Stimulated activated CD4-positive, alpha-beta T cell treated with anti-CD3 and anti-CD28 coated beads, Interleukin-2, amount 100 ng/mL, for 4 hours (primary cell): ENCODE measurements at places on chromosomes 2 and 18.

- DNase-seq = no peak
Measured at GRCh38 chr2:3212984-3213383, 164.6 kb downstream of the EIPR1 start.

GRCh38 chr2:151808258-151809072 lies 19.8 kb downstream of the ARL5A start:
- no peak for DNase-seq

GRCh38 chr2:165191096-165191728 lies 12.6 kb downstream of the SCN3A start:
- no peak for DNase-seq

- DNase-seq = no peak
Measured at GRCh38 chr2:175884697-175885393, 117.2 kb downstream of the LNPK start.

DNA sequence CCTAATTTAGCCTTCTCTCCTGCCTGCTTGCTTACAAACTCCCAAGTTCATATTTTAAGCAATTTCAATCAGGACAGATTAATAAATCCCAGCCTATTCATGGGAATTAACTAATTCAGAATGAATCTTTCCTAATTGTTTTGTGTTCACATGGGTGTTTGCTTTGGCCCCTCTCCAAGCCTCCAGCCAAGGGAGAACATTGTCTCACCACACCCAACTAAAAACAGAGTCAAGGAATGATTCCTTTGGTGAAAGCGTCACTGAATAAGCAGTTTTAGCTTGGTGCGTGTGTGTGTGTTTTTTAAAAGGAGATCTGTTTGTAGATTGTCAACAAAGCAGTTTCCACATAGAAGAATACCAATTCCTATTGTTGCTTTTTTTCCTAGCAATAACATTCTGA lies 43.0 kb upstream of the DSG1 start:
- DNase-seq = no peak

- no peak for DNase-seq
Measured at GRCh38 chr2:198385856-198386255, 581.5 kb downstream of the PLCL1 start.

GRCh38 chr2:210899131-210899530 lies 342.7 kb downstream of the CPS1 start:
- DNase-seq = no peak

GRCh38 chr2:181188605-181189004 lies 208.2 kb downstream of the UBE2E3 start:
- DNase-seq = no peak

DNA sequence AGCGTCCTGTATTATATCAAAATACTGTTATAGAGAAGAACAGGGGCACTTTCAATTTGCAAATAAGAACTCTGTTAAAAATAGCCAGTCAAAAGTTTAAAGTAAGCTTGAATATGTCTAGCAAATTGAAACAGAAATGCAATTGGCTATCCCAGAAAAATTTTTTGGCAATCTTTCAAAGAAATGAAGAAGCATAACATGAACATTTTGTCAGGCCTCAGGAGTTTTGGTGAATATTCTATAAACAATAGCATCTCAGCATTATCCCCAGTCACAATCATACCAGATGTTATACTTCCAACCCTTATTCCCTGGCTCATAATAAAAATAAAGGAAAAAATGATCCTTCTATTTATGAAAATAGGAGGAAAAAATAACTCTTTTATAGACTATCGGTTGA lies 252.4 kb downstream of the GRB14 start:
- DNase-seq = no peak

DNA sequence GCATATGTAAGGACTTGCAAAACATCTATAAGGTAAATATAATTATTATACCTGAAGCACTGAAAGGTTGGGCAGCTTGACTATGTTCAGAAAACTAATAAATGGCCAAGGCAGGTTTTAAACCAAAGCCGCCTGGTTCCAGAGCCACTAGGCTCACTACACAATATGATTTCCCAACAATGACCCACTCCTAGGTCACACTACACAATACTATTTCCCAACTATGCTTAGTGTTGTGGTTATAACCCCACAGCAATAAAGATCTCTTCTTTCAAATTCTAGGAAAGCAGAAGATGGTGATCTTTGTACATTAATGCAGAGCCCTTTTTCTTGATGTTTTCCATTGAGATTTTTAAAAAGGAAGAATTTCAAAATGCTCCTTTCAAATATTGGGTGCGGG lies 180.4 kb downstream of the CYRIA start:
- DNase-seq = no peak

DNA sequence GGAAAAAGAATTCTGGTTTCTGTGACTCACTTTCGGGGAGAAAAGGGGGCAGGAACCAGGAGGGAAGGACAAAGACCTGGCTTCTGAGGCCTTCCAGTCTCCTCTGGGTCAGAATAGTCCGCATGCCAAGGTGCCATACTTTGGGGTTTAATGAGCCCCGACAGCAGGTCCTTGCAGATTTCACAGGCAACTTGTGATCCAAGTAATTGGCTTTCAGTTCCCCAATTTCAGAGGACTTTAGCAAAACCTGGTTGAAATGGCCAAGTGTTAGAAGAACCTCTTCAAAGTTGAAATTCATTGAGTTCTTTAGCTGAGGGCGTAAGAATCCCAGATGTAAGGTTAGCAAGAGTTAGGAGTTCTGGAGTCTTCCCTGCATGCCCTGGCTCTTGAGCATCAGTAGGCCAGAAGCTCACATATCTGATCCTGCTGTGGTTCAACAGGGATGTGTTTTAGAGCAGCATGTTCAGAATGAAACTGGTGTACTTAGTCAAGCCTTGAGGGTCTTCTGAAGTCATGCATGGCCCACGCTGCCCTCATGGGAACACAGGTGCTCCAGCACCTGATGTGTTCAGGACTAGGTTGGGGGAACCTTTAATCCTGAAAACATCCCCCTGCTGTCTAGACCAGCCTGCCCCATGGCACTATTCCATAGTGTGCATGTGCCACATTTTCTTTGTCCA lies 143.0 kb downstream of the NUP35 start:
- DNase-seq = no peak

- DNase-seq = no peak
Measured at GRCh38 chr2:106306387-106306786, 112.3 kb upstream of the UXS1 start.

GRCh38 chr18:47975701-47976100 lies 45.2 kb upstream of the SMAD2 start:
- no peak for DNase-seq

- DNase-seq = no peak
Measured at GRCh38 chr18:78672862-78673446, 306.7 kb upstream of the SALL3 start.

DNA sequence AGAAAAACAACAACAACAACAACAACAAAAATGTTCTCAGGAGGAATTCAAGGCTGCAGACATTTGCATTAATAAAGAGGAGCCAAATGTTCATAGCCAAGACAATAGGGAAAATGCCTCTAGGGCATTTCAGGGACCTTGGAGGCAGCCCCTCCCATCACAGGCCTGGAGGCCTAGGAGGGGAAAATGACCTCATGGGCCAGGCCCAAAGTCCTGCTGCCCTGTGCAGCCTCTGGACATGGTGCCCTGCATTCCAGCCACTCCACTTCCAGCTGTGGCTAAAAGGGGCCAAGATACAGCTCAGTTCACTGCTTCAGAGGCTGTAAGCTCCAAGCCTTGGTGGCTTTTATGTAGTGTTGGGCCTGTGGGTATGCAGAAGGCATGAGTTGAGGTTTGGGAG lies 314.5 kb downstream of the CYRIA start:
- no peak for DNase-seq

DNA sequence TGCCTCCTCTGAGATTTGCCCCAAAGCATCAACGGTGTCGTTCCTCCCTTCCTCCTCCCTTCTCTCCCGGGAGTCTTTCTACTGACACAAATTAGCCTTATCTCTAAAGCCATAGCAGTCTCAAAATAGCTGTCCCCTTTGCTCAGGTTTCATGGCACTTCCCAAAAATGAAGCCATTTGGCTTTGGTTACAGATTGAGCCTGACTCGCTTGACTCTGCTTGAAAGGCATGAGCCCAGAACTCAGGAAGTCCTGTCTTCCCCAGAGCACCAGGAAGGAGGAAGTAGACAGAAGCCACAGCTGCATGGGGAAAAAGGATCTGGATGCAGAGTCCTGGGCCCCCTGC lies 234.4 kb upstream of the RGPD4 start:
- DNase-seq = no peak

- no peak for DNase-seq
Measured at GRCh38 chr2:174491947-174492346, 5.1 kb upstream of the GPR155 start.

DNA sequence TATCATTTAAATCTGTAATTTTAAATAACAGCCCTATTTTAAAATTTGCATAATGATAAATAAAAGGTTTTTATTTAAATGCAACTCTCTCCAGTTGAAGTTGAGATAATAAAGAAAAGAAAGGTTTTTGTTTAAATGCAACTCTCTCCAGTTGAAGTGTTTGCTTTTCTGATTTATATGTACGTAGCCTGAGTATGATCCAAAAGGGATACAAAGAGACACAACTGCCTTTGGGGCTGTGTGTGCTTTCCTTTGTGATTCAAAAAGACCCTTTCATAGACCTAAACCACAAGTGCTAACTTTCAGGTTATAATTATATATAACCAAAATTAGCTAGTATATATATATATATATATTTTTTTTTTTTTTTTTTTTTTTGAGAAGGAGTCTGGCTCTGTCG lies 76.2 kb upstream of the MFF start:
- no peak for DNase-seq

GRCh38 chr2:45131587-45131986 lies 122.3 kb upstream of the SIX2 start:
- no peak for DNase-seq

DNA sequence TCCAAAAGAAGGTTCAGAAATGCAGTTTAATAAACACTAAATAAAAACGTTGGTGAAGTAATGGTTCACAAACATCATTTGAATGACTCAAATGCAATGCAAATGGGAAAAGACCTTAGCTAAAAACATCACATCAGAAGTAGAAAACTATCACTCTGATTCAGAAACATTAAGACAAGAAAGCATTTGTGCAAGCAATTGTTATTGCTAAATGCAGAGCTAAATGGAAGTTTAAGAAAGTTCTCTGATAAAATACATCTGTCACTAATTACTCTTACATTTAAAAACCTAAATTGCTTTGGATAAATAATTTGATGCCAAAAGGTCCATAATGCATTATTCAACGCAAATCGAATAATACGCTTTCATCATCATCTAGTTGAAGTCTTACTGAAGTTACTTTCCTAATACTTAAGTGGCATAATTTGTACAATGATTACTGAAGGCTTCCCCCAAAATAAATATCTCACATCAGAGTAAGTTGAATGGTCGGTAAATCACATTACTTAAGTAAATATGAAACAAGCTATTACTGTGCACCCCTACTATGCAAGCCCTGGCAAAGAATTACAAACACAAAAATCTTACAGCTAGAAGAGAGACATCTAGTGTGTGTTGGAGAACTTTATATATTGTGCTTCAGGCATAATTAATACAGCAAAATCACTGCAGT lies 105.7 kb upstream of the KCTD1 start:
- no peak for DNase-seq
